ENCODE measurements at places on chromosomes 1 and 21.
A peak's percentile ranks its signal among the peaks of the same experiment; 100 is the strongest.

- DNase-seq, result no peak
Observed at GRCh38 chr1:222413991-222414549, 133.8 kb downstream of the HHIPL2 start.

- peak; percentile 56 for DNase-seq
Observed at GRCh38 chr1:156368889-156369684, at the start of gene RHBG. TSS of gene RHBG (plus strand) at chr1:156369211. CDS start at chr1:156369250, 39 bp downstream.

DNA sequence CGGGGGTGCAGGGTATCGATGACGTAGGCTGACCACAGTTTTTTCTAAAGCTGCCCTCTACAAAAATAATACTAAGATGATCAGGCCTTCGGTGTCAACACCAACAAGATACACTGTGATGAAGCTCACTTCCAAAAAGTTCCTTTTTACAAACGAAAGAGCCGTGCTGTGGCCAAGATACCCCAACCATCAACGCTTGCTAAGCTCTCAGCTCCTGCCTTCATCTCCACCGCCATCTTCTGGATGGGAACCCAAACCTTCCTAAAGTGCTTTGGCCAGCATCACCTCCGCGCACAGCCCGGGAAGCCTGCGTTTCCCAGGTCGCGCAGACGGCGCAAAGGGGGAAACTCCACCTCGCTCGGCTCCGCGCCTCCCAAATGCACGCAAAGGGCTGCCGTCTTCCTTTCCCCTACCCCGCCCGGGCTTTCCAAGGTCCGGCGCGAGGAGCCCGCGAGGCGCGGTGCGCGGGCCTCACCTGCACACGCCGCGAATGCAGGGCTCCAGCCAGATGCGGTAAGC, 541 bp downstream of the USP48 start:
- peak; percentile 38 for DNase-seq

DNA sequence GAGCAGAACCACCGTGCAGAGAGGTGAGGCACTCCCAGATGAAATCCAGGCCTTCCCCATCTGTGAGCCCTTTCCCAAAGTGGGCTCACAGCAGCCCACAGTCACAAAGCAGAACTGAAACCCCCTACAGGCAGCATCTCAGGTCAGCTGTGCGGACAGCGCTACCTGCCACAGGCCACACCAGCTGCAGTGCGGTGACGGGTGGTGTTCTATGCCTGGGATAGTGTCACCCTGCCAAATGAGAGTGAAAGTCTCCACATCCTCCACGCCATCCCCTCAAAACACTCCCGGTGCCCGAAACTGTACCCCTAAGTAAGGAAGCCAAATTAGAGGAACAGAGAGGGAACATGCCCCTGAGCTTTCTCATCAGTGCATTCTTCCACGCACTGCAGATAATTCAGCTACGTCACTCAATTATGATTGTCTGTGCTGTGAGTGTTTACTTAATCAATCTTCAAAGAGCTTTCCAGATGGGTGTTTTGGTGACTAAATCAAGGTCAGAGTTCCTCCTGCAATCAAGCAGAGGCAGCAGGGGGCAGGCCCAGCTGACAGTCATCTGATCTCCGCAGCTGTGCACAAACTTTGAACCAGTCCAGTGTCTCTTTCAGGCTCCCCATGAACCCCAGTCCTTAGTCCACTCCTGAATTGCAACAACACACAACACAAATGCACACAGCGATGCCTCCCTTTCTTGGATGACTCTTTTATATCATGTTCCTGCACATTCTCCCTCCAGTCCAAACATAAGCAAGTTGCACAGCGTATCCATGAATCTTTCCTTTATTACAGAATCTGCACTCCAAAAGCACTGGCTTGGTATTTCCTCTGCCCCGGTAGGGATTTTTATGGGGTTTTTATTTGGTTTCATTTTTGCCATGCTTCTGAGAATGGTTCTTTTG, 150.0 kb downstream of the TOMM20 start:
- no peak for DNase-seq

GRCh38 chr1:10033359-10033845, 644 bp downstream of the UBE4B start:
- no peak for DNase-seq

GRCh38 chr21:46561445-46562090, 43.3 kb downstream of the S100B start:
- DNase-seq, result no peak

DNA sequence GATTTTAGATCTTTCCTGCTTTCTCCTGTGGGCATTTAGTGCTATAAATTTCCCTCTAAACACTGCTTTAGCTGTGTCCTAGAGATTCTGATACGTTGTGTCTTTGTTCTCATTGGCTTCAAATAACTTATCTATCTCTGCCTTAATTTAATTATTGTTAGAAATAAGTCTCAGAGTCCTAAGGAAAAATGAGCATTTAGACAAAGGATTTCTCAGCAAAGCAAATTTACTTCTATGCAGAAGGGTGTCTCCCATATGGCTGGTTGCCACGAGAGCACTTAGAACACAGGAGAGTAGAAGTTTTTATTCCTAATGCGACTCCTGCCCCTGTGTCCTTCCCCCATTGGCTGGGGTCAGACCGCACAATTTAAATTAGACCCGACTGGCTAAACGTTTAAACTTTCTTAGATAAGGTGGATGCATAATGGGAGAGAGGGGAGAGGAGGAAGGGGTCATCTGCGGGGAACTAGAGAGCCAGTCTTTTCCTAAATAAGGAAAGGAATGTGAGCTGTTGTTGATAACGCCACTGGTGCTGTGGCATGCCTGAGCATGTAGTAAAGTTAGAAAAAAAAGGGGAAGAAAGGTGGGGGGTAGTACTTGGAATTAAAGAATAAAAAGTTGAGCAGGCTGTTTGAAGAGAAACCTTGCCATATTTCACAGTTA, 170.2 kb downstream of the DYRK1A start:
- DNase-seq, result no peak

Measured in AG20443 (cell line).